ENCODE measurements at places on chromosomes 12 and 14.

DNA sequence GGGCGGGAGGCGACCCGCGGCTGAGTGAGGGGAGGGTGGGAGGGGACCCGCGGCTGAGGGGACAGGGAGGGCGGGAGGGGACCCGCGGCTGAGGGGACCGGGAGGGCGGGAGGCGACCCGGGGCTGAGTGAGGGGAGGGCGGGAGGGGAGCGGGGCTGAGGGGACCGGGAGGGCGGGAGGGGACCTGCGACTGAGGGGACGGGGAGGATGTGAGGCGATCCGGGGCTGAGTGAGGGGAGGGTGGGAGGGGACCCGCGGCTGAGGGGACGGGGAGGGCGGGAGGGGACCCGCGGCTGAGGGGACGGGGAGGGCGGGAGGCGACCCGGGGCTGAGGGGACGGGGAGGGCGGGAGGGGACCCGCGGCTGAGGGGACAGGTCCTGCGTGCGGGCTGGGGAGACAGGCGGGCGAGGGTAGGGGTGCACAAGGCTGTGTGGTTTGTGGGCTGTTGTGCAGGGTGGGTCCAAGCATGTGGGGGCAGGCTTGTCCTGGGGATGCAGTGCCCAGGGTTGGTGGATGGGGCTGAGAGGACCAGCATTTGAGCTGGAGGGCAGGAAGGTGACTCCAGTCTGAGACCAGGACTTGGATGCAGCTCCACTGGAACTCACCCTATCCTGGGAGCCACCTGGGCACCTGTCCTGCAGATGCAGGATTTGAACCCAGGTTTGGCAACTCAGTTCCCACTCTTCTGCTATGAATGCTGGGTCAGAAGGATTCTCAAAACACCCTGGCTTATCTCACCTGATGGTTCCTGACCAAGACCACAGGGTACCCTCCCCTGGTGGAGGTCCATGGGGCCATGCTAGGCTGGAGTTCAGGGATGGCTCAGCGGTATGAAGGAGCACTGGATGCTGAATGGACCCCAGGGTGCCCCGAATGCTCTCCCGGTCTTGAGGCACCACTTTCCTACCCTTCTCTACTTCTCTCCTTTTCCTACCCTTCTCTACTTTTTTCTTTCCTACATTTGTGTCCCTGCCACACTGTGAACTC is 9.4 kb downstream of the PLD4 start:
- no peak for DNase-seq

DNA sequence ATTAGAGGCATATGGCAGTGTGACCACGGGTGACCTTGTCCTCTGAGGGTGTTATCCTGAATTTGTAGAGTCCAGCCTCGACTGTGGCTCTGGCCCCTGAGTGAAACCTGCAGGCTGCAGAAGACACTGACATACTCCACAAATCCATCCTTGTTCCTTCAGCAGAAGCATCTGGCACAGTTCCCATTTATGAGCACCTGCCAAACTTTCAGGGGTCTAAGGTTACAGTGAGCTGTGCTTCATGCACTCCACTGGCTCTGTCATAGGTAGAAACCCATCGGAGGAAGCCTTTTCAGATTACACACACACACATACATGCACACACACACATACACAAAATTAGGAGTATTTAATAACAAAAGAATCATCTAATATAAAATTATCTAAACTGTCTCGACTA is 13.6 kb upstream of the NUAK1 start:
- DNase-seq = no peak

DNA sequence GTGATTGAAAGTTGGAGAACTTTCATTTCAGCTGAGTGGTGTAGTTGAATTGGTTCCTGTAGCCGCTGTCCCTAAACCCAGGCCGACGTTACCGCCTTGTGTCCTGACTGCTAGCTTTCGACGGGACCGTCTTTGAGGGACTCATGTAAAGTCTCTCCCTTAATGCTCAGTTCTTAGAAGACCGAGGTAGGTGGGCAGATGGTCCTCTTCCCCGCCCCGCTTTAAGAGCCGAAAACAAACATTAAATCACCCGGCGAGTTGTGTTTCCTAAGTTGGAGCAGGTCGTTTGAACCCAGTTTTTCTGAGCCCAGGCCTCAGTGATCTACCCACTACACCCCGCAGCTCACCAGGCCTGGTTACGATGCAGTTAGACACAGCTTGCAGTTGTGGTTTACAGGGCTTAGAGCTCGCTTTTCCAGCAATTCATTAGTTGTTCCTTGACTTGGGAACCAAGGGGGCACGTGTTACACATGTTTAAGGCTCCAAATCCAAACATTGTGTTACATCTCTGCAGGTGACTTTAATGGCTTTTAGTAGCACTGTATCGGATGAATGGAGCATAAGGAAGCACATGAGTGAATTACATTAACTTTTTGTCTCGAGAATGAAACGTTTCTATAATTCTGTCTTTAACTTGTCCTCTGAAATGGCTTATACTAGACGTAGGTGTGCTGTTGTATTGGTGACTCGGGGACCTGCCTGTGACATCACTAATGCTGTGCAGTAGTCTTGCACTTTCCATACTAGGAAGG is 790 bp downstream of the NEDD1 start:
- DNase-seq = peak; percentile 10

GRCh38 chr14:72855913-72856312 is 38.0 kb downstream of the DPF3 start:
- DNase-seq = peak; percentile 62

GRCh38 chr14:34749408-34749807 is 35.0 kb upstream of the CFL2 start:
- no peak for DNase-seq

- no peak for DNase-seq
Measured at GRCh38 chr12:64660237-64661018, 50.1 kb downstream of the RASSF3 start.

GRCh38 chr14:69039288-69039628 is 60.2 kb upstream of the ACTN1 start:
- DNase-seq = peak; percentile 78

- DNase-seq = no peak
Measured at GRCh38 chr12:92905811-92906554, 23.1 kb downstream of the EEA1 start.

DNA sequence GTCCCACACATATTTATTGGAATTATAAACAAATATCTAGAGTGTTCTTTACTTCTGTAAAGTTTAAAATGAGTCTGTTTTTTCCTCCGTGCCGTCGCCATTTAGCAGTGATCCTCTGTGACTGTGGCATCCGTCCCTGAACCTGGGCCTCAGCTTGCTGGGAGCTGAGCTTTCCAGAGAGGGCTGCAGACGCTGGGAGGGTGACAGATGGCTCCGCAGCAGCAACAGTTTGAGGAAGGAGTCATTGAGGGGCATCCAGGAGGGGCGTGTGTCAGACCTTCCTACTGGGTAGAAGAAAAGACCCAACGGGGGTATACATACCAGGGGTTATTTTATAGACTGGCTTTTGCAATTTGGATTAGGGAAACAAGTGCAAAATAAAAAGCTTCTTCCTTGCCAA is 47.9 kb downstream of the NEUROD4 start:
- no peak for DNase-seq

DNA sequence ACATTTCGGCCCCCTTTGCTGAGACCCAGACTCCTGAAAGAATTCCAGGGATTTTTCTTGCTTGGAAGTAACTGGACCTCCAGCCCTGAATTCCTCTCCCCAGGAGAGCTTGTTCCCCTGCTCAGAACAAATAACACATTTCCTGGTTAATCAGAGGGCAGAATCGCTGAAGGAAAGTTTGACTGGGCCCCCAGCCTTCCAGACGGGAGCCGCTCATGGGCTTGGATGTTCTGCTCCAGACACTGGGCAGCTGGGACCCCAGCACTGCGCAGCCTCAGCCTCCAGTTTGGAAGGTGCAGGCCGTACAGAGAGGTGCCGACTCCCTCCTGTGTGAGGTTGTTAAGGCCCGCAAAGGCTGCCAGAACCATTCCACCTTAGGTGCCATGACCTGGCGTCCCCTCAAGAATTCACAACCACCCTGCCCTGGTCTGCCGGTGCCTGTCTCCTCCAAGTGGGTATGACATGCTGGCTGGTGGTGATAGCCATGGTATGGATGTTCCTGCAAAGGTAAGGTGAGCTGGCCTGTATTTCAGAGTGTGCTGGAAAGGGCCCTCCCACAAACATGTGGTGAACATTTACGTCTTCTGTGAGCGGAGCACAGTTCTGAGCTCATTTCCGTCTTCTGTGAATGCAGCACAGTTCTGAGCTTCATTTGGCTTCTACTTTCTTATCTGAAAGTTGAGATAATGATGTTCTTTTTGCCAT is 5.1 kb upstream of the LTBP2 start:
- DNase-seq = peak; percentile 62

- DNase-seq = no peak
Measured at GRCh38 chr12:111867531-111867930, 25.5 kb downstream of the MAPKAPK5 start.

DNA sequence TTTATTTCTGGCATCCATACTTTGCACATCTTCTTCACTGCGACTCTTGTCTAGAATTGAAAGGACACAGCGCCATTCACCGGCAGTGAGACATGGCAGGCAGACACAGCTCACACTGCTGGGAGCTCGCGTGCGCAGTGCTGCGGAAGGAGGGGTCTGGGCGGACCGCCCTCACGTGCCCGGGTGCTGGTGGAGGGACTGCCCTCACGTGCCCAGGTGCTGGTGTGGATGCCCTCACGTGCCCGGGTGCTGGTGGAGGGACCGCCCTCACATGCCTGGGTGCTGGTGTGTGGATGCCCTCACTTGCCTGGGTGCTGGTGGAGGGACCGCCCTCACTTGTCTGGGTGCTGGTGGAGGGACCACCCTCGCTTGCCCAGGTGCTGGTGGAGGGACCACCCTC is 27.9 kb upstream of the GOLGA3 start:
- DNase-seq = no peak

GRCh38 chr12:132094269-132094891 is 49.7 kb downstream of the DDX51 start:
- DNase-seq = no peak

DNA sequence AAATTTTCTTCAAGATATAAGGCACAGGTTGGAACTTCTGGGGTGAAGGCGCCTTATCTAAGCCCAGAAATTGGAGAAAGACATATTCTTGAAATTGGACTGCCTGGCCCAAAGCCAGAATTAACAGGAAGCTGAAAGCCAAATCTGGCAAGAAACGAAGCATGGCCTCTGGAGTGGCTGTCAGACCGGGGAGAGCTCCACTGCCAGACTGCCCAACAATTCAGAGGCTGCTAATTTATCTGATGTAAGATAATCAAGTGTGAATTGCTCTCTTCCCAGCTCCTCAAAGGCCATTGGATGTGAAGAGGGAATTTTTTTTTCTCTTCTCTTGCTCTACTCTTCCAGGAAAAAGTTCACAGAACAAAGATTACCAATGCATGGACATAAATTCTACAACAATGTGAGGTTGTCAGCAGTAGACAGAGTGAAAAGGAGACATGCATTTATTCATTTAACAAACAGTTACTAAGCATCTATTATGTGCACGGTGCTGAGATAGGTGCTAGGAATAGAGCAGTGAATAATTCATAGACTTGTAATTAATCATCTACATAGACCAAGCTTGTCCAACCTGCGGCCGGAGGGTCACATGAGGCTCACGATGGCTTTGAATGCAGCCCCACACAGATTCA is at the start of gene GDF3:
TSS of gene GDF3 (minus strand) at position 210 of the 632 bp plus-strand sequence. CDS start at position 163, 47 bp downstream.
- peak; percentile 25 for DNase-seq

DNA sequence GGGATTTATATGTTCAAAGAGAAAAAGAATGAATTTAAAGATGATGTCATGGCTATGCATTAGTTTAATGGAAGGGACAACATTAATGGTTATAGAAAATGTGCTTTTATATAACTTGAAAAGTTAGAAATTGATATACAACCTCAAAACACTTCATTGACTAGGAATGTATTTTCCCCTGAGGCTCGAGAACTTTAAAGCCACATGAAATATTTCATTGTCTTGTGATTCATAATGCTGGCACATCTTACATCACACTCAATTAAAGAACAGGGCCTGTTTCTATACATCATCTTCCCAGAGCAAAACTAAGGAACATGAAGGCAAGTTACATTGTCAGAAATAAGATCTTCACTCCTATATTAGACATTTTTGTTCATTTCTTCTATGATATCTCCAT is 35.2 kb upstream of the PAWR start:
- peak; percentile 91 for DNase-seq

DNA sequence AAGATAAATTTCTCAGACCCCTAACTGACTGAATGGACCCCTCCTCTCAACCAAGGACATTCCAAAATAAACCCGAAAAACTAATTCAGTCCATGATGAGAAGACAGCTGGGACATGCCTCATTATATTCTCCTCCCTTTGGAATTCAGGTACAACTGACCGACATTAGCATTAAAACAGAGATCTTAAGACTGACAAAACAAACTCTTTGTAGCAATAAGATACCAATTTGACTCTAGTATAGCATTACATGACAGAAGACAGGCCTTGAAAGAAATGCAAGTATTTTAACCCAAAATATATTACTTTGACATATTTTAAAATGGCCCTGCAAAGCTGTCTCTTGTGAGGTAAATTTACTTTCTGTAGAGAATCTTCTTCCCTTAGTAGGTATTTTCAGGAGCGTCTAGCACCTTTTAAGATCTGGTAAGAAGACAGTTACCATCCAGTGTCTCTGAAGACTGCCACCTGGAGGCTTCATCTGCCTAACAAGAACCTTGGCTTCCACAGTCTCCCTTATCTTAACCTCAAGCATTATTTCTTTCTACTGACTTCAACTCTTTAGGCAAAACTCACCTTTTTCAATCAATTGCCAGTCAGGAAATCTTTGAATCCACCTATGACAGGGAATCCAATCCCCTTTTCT is 957.5 kb downstream of the SLC6A15 start:
- DNase-seq = no peak

- no peak for DNase-seq
Measured at GRCh38 chr12:124231980-124232653, 62.8 kb upstream of the RFLNA start.

GRCh38 chr14:54354096-54354495 is 42.7 kb upstream of the CDKN3 start:
- no peak for DNase-seq

DNA sequence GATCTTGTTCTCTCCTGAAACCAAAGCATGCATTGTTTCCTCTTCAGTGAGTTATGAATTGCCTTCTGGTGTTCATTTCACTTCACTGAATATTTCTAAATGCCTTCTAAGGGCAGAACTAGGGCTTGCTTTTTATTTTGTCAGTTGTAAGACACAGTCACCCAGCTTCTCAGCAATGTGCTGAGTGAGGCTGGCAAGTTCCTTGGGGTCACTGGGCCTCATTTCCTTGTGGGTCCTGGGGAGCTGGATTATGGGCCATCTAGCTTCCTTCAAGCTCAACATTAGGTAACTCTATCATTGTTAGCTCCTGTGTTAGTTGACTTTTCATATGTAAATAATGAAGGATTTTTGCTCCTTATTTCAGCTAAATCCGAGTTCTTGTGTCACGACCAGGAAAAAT is 13.8 kb downstream of the ASCL4 start:
- DNase-seq = no peak

GRCh38 chr14:87894920-87895319 is 98.1 kb downstream of the GALC start:
- DNase-seq = no peak

DNA sequence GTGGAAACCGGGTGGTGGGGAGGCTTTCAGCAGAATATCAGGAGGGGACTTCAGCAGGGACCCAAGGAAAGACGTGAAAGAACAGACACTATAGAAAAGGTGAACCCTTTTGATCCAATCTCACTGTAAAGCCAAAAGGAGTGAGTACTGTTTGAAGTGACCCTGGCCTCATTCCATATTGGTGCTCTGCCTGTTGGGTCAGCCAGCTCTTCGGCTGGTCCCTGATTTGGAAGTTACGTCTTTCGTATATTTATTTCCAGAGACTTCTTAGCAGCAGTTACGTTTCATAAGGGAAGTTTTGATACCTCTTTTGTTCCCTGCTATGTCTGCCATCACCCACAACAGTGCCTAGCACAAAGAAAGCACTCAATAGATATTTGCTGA is 21.9 kb downstream of the WNT5B start:
- DNase-seq = no peak

- DNase-seq = no peak
Measured at GRCh38 chr12:62214846-62215245, 45.4 kb upstream of the USP15 start.

GRCh38 chr12:117039891-117040309 is 59.3 kb downstream of the TESC start:
- DNase-seq = no peak
